Hematopoietic multipotent progenitor cell treated with erythropoietin and hydrocortisone succinate and interleukin-3 and kit ligand, for 6 days (in vitro differentiated cells): ENCODE measurements at places on chromosomes 7 and 10.
A peak's percentile ranks its signal among the peaks of the same experiment; 100 is the strongest.

GRCh38 chr7:37927773-37928444 is 7.5 kb downstream of the EPDR1 start:
- DNase-seq = peak; percentile 23

GRCh38 chr10:66982792-66983474 is 57.1 kb downstream of the LRRTM3 start:
- no peak for DNase-seq

GRCh38 chr7:16646472-16647072 is 591 bp downstream of the BZW2 start:
- peak; percentile 66 for DNase-seq

DNA sequence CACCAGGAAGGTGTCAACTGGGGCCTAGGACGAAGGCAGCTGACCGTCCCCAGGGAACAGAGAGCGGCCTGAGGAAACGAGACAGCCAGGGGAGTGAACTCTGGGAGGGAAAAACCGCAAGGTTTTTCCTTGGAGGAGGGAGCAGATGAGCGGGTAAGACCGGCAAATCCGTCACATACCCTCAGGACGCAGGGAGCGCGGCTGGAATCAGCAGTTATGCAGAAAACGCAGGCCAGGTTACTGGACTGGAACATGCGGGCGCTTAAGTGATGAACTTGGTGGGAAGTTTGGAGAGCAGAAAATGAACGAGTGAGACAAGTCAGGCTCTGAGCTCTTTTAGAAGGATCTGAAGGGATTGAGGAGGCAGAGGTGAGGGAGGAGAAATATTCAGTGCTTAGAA is 76.7 kb downstream of the BMS1 start:
- no peak for DNase-seq
